ENCODE measurements at places on chromosomes 2 and 18.

DNA sequence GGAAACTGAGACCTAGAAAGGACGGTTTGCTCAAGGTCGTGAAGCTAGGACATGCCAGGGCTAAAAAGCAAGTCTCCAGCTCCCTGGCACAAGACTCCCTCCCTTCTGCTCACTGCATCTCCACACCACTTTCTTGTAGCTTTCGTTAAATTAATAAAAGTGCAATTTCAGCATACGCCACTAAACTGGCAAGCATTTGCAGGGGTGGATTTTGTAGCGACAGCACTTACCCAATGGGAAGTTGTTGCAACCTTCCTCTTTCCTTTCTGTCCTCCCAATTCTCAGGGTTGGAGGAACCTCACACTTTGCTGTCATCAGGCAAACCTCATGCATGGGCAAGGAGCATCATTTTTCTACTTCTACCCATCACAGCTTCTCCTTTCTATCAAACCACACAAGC is 7.4 kb upstream of the RHOB start:
- no peak for DNase-seq

DNA sequence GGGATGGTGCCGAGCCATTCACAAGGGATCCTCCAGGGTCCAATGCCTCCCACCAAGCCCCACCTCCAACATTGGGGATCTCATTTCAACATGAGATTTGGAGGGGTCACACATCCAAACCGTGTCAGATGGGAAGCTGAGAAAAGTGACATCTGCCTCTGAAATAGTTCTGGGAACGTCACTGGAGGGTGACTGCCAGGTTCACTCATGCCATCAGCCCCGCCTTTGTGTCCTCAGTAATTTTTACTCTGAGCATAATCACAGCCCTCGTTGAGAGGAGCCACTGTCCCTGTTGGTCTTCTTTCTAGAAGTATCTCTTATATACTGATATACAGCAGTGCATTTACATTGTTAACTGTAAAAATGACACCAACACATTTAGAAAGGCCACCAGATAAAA is 67.4 kb downstream of the KLHL29 start:
- DNase-seq: no peak

- no peak for DNase-seq
Observed at GRCh38 chr18:54209471-54210180, 14.8 kb downstream of the MBD2 start.

DNA sequence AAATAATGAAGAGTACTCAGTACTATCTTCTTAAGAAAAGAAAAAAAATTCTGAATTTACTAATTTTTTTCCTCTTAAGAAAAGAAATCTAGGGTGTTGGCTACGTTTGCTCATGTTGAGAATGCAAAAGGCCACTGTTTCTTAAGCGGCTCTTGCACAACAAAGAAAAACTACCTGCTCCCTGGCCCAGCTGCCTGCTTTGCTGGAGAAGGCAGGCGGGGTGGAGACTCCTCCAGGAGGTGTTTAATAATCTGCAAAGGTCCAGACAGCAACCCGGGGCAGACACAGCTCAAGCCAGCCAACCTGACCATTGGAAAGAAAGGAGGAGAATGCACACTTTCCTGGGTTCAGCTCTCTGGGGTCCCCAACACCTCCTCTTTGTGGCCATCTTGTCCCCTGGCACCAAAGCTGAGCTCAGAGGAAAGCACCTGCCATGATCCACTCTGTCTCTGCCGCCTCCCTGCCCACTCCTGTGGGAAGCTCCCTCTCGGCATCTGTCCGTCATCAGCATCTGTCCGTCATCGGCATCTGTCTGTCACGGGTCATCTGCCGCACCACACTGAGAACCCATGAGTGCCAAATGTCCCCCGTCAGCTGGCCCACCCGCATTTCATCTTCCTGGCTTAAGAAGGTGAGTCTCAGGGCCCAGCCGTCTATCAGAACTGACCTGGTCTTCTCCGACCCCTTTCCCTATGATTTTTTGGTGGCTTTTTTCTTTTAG is 11.9 kb downstream of the ZNF516 start:
- DNase-seq: no peak

- DNase-seq: no peak
Observed at GRCh38 chr2:67991456-67991855, 71.3 kb downstream of the C1D start.

GRCh38 chr2:208791257-208791656 is 384.7 kb downstream of the PTH2R start:
- DNase-seq: no peak

DNA sequence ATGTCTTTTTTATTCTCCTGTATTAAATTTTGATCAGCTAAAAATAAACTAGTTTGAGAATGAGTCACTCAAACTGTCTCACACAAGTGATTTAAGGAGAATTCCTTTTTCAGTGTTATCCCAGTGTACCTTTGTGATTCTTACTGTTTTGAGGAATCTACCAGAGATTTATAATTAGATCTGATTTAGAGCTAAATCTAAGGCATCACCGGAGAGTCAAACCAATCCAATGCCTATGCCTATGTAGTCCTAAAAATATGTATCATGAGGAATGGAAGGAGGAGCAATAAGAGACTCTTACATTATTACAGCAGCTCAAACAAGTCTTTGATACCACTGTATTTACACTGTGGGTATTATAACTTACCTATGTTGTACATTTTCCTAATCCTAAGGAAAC is 63.4 kb upstream of the CYP20A1 start:
- no peak for DNase-seq
